ENCODE measurements at places on chromosomes 2 and 18.

GRCh38 chr2:119434664-119435063 lies 3.0 kb downstream of the TMEM37 start:
- no peak for DNase-seq

- DNase-seq: no peak
These were observed 112.9 kb downstream of the CSRNP3 start for GRCh38 chr2:165582409-165582808.

GRCh38 chr2:138787053-138787666 lies 7.0 kb upstream of the NXPH2 start:
- DNase-seq: no peak

- no peak for DNase-seq
These were observed 22.8 kb upstream of the IL37 start for GRCh38 chr2:112887964-112888749.

DNA sequence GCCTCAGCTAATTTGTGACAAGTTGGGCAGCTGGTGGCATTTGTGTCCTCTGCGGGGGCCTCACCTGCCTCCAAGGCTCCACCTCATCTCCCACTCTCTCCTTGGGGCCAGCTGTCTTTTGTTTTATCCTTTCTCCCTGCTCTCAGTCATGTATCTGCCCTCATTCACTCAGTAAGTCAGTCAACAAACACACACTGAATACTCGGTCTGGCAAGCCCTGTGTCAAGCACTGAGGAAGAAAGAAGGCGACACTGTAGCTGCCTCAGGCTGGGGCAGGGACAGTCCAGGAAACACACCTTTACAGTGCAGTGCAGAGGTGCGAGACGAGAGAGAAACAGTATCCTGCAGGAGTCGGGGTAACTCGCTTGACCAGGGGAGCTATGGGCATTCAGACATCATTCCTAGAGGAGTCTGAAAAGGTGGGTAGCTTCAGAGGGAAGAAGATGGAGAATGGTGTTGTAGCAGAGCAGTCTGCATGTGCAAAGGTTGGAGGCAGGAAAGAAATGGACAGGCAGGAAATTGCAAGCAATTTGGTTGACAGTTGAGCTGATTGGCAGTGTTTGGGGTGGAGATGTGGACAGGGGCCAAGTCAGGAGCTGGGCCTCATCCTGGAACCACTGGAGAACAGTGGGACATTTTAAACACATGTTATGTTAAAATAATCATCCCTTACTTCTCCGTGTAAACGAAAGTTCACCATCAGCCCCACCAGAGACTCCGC lies 34.9 kb downstream of the SCTR start:
- no peak for DNase-seq

DNA sequence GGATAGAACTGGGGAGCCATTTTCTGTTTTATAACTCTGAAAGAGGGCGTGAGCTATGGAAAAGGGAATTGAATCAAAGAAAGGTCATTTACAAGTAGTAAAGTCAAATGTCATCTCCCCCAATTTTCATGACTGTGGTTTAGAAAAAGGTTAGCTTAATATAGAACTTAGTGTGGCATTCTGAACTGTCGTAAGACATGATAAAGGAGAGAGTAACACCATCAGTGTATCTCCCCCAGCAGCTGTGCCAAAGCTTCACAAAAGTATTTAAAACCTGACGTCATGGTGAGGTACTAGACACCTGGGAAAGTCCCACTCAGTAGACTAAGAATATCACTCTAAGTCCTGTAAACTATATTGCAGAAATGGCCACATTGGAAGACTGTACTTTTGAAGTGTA lies 5.8 kb upstream of the IKZF2 start:
- DNase-seq: no peak
